Foreskin fibroblast (primary cell): ENCODE measurements at places on chromosomes 5 and 9.

DNA sequence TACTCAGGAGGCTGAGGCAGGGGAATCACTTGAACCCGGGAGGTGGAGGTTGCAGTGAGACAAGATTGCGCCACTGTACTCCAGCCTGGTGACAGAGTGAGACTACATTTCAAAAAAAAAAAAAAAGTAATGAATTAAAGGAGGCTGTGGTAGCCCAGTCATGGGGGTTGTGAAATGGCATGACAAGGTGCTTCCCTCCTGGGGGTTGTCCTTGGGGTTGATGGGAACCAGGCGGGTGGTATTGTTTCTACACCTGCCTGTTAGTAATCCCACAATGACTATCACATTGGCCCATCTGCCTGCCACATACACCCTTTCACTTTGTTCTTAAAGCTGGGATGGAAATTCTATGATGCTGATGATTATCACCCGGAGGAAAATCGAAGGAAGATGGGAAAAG, 5.6 kb downstream of the IDNK start:
- DNase-seq = no peak

GRCh38 chr5:157471709-157472108, 11.7 kb downstream of the NIPAL4 start:
- no peak for DNase-seq

- DNase-seq = no peak
Observed at GRCh38 chr5:107518616-107519015, 152.1 kb downstream of the EFNA5 start.

DNA sequence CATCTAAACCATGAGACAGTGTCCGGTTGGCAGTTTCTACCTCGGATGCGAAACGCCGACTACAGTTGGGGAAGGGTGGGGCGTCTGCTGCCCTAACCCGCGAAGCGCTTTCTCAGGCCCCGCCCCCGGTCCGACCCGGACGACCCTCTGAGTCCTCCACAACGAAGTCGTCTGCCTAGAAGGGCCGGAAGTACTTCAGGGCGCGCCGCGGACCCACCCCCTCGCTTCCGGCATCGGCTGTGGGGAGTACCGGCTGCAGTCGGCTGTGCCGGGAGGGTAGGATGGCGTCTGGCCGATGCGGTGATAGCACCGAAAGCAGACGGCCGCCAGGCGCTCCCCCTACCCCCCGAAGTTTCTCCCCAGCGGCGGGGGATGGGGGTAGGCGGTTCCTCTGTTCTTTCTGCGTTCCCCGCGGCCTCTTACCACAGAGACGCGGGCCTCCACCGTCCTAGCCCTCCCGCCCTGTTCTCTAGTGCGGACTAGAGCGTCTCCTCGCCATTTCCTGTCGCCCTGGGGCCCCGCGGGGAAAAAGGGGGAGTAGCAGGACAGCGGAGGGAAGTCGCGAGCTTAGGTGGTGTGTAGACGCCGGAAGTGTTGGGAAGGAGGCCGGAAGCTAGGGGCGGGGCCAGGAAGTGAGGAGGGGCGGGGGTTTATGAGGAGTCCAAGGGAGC, at the start of gene TRIM41:
TRIM41 (plus strand) TSS at position 224 of the 671 bp plus-strand sequence. CDS start 719 bp downstream, outside the sequence.
- DNase-seq = peak; percentile 100

GRCh38 chr5:100623719-100624118, 88.5 kb downstream of the FAM174A start:
- peak; percentile 8 for DNase-seq

DNA sequence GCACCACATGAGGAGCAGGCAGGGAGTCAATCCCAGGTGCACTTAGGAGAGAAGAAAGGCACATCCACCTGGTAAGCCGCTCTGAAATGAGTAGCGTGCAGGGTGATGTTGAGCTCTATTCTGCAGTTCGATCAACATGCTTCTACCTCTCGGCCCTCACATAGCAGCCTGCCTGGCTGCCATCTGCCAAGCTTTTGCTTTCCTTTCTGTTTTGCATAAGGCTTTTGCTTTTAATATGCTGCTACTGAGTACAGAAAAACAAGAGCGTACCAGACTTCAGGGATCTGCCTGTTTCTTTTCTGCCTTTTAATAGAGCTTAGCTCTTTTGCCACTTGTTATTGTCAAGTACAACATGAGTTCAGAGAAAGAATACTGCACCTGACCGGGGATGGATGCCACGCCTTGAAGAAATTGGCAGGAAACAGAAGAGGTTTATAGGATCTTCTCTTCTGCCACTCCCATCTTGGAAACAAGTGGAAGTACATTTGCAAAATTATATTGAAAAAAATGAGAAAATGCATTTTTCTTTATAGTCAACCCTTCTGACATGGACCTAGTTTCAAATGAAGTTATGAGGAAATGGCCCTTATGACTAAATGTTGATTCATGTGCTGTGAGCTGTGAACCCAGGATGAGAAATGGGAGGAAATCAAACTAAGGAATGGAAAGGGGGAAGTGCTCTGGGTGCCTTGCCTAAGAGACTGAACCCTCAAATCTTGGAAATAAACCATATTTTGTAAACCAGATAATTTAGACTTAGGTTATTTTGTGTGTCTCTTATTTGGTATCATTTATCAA, 4.0 kb upstream of the FCHO2 start:
- peak; percentile 78 for DNase-seq

GRCh38 chr5:66829358-66829674, 233.1 kb downstream of the MAST4 start:
- DNase-seq = no peak

DNA sequence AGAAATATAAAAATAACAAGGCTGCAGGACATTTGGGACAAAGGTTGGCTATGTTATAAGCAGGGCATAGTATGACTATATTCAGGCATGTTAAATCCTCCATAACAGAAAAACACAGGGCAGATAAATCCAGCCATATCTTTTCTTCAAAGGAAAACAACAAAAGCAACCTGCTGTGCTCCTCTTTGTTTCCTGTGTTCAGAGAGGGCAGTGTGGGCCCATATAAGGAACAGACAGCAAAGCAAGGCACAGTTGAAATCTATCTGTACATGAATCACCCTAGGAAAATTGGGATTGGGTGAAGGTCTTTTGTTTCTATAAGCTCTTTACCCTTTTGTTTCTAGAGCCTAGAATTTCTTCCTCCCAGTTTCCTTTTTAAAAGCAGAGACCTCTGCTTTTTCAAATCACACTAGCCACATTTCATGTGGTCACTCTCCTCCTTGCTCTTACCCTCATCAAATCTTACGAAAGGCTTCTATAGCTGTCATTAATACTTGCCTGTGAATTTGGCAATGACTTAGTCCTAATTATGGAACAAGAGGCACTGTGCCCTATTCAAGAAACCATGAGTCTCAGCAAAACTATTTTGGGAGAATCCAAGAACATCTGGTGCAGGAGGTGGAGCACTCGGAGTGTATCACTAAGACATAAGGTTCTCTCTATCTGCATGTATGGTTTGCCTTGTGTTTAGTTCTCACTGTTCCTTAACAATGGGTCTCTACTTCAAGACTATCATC, 1.8 kb downstream of the GZMA start:
- DNase-seq = peak; percentile 57

- DNase-seq = no peak
Observed at GRCh38 chr9:75123696-75124095, 35.4 kb downstream of the OSTF1 start.

- no peak for DNase-seq
Observed at GRCh38 chr5:143699121-143699520, 112.8 kb upstream of the HMHB1 start.

- DNase-seq = peak; percentile 49
Observed at GRCh38 chr5:410911-411517, 32.0 kb upstream of the EXOC3 start.

- no peak for DNase-seq
Observed at GRCh38 chr5:177364159-177364962, 6.6 kb downstream of the RGS14 start.

DNA sequence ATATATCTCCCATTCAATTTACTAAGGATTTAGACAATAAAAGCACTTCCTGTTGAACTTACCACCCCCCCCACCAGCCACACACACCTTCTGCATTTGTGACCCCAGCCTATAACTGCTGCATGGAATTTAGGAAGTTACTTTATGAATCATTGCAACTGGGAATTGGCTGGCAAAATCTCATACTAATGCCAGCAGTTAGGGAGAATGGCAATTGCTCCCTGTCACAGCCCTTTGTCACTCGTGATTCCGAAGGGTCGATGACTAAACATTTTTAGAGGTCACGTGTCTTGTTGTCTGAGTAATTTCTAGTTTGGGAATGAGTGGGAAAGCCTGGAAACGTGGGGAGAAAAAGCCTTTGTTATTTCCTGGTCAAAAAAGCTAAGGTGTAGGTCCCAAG, 46.6 kb upstream of the PCA3 start:
- no peak for DNase-seq

DNA sequence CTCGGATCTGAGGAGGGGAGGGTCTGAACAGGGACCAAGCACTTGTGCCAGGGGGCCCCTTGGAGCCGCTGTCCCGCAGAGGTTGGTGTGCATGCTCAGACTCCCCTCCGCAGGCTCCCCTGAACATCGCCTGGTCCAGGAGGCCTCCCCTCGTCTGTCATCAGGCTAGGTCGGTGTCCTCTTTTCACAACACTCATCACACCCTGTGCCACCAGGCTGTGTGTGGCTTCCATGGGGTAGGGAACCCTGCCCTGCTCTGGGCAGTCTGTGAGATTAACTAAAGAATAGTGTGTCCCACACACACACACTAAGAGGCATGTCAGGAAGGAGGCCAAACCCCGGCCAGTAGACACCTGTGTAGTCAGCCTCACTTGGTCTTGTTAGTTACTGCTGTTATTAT, 119.3 kb downstream of the C5orf15 start:
- DNase-seq = no peak

- no peak for DNase-seq
Observed at GRCh38 chr5:91065496-91065895, 317.6 kb downstream of the ARRDC3 start.

GRCh38 chr5:41482715-41483114, 27.7 kb downstream of the PLCXD3 start:
- no peak for DNase-seq

- peak; percentile 52 for DNase-seq
Observed at GRCh38 chr5:142717582-142718215, 31.8 kb upstream of the FGF1 start.

- no peak for DNase-seq
Observed at GRCh38 chr5:1270933-1271914, 23.6 kb downstream of the TERT start.

DNA sequence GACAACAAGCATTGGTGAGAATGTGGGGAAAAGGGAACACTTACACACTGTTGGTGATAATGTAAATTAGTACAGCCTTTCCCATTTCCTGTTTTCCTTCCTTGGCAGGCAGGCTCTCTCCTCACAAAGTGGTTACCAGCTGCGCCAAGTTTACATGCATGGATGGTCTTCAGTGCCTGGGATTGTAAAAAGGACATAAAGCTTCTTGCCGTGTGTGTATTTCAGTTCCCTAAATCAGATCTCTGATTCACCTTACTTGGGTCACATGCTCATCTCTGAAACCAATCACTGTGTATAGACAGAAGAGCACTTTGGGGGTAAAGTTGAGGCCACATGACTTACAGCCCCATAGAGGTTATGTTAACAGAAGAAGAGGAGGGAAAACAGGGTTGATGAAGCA, 92.8 kb downstream of the CAVIN4 start:
- no peak for DNase-seq

GRCh38 chr9:37339923-37340322, 82.6 kb upstream of the GRHPR start:
- DNase-seq = no peak

DNA sequence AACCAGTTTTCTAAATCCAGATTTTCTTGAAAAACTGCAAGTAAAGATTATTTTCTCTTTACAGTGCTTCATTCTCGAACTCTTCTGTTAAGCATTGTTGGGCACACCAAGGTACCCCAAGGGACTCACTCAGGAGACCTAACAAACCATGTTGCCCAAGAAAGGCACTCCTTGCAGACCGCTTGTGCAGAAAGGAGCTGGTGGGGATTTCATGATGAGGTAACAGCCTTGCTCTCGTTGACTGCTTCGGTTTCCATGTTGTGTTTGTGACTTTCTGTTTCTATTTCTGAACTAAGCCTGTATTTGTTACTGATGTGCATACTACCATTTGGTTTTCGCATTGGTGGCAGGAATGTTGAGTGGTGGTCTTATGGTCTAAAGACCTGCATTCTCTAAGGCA, 266.6 kb upstream of the DAP start:
- no peak for DNase-seq

- no peak for DNase-seq
Observed at GRCh38 chr9:135267191-135267809, 179.8 kb downstream of the OLFM1 start.

GRCh38 chr5:83095163-83095956, 18.0 kb downstream of the XRCC4 start:
- DNase-seq = no peak

DNA sequence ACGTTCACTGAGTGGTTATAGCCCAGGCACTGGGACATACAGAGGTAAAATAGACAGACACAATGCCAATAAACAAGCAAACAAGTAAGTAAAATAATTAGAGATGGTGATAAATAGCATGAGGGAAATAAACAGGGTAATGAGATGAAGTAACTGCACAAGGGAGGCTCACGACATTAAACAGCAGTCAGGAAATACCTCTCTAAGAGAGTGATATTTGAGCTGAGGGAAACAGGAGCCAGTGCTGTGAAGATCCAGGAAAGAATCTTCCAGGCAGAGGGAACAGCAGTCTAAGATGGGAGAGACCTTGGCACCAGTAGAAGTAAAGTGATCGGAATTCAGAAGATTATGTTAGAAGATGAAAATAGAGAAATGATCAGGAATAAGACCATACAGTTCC, 279.4 kb downstream of the HINT1 start:
- DNase-seq = no peak

DNA sequence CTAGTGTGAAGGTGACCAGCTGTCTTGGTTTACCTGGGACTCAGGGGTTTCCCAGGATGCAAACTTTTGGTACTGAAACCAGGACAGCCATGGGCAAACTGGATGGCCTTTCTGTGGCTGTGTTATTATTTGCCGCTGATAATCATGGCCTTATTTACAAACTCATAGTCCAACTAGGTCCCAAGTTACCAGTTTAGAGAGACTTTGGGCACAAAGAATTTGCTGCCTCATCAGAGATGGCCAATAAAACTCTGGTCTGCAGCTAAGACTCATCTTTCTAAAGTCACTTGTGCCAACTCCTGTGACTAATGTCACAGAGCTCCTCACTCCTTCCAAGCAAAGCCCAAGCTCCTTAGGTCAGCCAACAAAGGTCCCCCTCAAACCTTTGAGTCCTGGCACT, 47.5 kb upstream of the PLPP6 start:
- peak; percentile 6 for DNase-seq
